ENCODE measurements at places on chromosomes 3 and 15.

GRCh38 chr15:52566889-52567288 lies 1.9 kb downstream of the ARPP19 start:
- DNase-seq, result no peak

DNA sequence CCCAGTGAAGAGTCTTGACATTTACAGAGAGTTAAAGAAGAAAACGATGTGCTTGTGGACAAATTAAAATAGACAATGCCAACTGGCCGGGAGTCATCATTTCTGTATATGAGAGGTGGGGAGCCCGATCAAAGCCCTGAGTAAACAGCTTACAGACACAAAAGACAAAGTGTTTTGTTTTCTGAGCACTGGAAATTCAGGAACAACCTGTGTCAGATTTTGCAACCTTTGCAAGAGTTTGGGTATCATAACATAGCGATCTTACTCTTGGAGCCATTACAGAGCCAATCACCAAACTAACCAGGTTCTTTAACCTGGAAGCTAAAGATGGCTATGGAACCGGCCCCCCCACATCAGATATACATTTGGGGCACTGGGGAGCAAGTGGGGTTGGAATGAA lies 101.9 kb upstream of the LRIG1 start:
- no peak for DNase-seq

DNA sequence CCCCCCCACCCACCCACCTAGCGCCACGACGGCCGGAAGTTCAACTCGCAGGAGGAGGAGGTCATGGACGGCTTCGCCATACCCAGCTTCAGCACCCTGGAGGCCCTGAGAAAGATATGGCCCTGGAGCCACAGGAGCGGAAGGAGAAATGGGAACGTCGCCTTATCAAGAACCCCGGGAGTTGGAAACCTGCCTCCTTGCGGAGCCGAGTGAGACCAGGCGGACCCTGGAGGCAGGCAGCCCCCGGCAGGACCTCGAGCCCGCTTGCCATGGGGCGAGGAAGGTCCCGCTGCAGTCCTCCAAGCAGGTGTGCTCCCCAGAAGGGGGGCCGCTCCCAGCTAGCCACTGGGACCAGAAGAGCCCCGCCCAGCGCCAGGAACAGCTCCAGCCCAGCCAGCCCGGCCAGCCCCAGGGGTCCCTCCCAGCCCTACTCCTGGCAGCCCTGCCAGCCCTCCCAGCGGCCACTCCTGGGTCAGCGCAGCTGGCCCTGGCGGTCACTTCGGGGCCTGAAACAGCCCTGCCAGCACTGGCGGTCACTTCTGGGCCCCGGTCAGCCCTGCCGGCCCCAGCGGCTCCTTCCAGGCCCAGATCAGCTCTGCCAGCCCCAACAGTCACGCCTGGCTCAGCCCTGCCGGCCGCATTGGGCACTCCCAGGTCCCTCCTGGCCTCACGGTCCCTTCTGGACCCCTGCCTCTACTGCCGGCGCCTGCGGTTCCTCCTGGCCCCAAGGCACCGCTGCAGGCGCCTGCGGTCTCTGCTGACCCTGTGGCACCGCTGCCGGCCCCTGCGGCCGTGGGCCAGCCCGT lies 10.3 kb upstream of the ROPN1B start:
- DNase-seq, result peak; percentile 5

- no peak for DNase-seq
Observed at GRCh38 chr3:106824856-106825255, 552.4 kb upstream of the CCDC54 start.

DNA sequence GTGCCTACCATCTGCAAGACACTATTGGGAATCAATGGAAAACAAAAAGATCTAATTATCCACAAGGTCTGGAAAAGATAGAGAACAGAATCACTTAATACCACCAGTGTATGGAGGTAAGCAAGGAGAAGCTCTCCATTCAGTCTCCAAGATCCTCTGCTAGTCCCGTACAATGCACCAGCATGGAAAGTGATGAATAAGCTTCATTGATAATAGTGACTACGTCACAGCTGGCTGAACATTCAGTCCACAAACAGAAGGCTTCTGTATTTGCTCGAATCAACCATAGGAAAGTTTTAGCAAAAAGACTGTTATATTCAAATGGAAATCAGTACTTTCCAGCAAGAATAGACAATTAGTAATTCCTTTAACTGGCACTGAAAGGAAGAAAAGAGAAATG lies 42.9 kb downstream of the IGSF11 start:
- no peak for DNase-seq

DNA sequence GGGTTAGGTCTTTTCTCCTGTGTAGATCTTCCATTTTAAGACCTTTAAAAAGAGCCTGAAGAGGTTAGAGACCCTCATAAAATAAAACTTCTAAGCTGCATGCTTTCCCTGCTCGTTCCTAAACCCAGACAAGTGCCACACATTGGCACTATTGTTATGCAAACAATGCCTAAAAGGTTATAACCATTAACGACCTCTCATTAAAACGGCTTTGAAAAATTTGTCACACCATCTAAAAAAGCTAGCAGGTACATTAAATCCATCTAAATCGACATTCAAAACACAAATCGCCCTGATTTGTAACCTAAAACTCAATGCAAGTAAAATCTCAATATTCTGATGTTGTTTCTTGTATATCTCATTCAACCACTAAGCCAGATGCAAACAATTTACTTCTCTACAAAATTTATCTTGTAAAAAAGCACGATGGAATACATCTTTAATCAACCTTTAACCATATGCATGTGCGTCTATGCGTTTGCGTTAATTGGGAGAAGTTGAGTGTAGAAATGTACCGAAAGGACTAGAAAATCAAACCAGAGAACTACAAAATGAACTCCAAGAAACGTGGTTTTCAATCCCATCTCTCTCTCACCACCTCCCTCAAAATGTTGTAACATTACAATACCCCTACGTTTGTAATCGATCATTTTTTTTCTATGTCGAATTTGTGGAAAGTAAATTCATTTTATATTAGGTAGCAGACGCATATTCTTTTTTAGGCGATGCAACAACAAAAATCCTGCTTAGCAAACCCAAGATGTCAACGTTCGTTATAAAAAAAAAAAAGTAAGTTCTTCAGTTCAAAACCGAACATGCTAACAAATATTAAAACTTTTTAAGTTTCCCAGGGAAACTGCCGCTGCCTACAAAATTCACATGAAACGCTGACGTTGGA lies 1.2 kb downstream of the ALDH1A2 start:
- DNase-seq, result no peak
